ENCODE measurements at places on chromosomes 1 and 21. TPM values are rescaled to one million over a fixed set of nuclear protein-coding genes. Genes with fewer than 3 reads are reported as not detected.

The RAB25 gene
- 0.81 TPM for polyA plus RNA-seq

The OR10J1 gene
- not detected for polyA plus RNA-seq

The HNRNPR gene
- 52.2 TPM for polyA plus RNA-seq

The CLDN17 gene
- not detected for polyA plus RNA-seq

The CACNA1E gene
- polyA plus RNA-seq, result 0.10 TPM

The CD34 gene
- polyA plus RNA-seq, result not detected

The F13B gene
- polyA plus RNA-seq, result not detected

The PDPN gene
- not detected for polyA plus RNA-seq

The SMIM1 gene
- polyA plus RNA-seq, result 2.2 TPM

The MR1 gene
- polyA plus RNA-seq, result 8.5 TPM

The SLC9C2 gene
- not detected for polyA plus RNA-seq

DNA sequence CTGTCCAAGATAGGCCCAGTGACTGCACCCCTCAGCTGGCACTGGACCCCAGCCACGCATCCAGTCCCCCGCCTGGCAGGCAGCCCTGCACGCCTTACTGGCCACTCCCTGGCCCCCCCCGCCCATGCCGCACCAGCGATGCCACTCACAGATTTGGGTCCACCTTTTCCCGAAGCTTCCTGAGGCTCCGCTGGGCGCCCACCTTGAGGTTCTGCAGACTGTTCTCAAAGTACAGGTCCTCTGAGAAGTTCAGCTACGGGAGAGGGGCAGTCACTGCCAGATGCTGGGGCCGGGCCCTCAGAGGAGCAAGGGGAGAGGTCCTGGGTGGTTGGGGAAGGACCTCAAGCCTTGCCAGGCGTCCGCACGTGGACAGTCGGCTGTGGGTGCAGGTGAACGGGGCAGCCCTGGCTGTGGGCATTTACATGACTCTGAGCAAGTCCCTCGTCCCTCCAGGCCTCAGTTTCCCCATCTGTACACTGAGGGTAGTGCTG lies 8.1 kb downstream of the PRXL2B start:
- DNase-seq, result no peak

GRCh38 chr1:167746988-167747655 lies 25.3 kb downstream of the MPZL1 start:
- DNase-seq, result peak; percentile 20

- no peak for DNase-seq
Measured at GRCh38 chr1:221074332-221074731, 195.1 kb downstream of the HLX start.

GRCh38 chr1:7040969-7041695 lies 255.9 kb downstream of the CAMTA1 start:
- DNase-seq, result no peak

GRCh38 chr1:232110281-232111090 lies 483.9 kb downstream of the DISC1 start:
- no peak for DNase-seq

GRCh38 chr1:93500275-93500674 lies 52.4 kb downstream of the FNBP1L start:
- DNase-seq, result no peak

DNA sequence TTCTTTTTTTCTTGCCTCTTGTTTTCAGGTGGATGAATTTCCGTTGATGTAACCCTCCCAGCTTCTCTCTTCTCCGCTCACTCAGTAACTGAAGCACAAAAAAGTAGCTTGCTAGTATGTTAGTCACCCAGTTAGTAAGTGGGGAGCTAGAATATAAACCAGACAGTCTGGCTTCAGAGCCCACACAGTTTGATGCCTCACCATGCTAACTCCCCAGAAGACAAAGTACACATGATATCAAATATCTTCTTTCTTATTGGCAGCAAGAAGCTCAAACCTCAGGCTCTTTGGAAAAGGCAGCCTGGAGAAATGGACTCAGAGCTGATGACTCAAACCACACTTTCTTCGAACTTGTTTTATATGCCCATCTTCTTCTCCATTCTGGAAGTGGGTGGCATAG lies 187.5 kb upstream of the PLXNA2 start:
- no peak for DNase-seq

- no peak for DNase-seq
Measured at GRCh38 chr1:228940926-228941325, 205.6 kb downstream of the RHOU start.

- DNase-seq, result no peak
Measured at GRCh38 chr1:93522721-93523120, 74.8 kb downstream of the FNBP1L start.

GRCh38 chr1:159929155-159930051 lies 4.1 kb upstream of the TAGLN2 start:
- DNase-seq, result peak; percentile 27

GRCh38 chr1:6904476-6905170 lies 119.4 kb downstream of the CAMTA1 start:
- no peak for DNase-seq

GRCh38 chr1:230858918-230859729 lies 9.2 kb downstream of the C1orf198 start:
- no peak for DNase-seq

DNA sequence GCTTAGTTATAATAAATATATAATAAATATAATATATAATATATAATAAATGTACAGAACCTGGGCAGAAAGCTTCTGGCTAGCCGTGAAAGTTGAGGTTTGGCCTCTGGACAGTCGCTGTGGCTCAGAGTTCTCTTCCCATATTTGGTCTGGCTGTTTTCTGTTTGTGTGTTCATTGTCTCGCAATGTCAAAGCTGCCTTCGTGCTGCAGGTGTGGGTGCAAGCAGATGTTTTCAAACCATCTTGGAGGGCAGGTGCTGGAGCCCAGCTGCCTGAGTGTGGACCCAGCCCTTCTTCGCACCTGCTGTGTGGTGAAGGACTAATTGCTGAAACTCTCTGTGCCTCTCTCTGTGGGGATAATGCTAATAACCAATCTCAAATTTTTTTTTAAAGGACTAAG lies 3.6 kb upstream of the CSTB start:
- no peak for DNase-seq

GRCh38 chr1:31591425-31592093 lies 15.2 kb downstream of the TINAGL1 start:
- DNase-seq, result no peak

DNA sequence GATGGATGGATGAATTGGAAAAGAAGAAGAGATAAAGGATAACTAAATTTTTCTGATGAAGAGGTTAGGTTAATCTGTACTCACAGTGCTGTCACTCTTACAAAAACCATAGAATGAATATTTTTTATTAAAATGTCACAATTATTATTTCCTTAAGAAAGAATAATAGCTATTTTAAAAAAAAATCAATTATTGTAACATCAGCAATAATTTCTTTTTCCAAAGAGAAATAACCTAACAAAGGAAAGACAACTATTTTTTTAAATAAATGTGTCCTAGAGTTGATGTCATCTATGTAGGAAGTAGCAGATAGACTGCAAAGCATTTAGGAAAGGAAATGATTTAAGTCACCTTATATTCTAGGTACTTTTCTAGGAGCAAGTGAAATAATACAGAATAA lies 33.6 kb upstream of the PLPPR4 start:
- DNase-seq, result no peak

- DNase-seq, result no peak
Measured at GRCh38 chr1:231392389-231393131, 29.5 kb downstream of the EGLN1 start.

- no peak for DNase-seq
Measured at GRCh38 chr21:37837381-37837780, 78.9 kb downstream of the KCNJ6 start.

GRCh38 chr1:47449822-47450552 lies 12.1 kb downstream of the FOXD2 start:
- no peak for DNase-seq

DNA sequence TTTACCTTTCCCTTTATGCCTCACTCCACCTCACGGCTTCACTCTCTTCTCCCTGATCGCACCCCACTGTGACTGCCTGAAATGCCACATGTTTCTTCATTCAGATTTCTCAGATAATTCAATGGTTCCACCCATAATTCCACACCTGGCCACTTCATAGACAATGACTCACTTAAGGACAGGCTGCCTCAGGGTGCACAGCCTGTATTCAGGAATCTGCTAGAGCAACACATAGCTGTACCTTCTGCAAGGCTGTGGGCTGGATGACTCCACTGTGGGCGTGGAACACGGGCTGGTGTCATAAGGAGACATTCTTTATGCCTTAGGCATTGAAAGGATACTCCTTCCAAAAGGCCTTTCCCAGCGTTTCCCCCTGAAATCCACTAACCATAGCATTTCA lies 36.1 kb downstream of the L1TD1 start:
- DNase-seq, result no peak

GRCh38 chr1:180503280-180503862 lies 994 bp upstream of the ACBD6 start:
- DNase-seq, result no peak

- no peak for DNase-seq
Measured at GRCh38 chr1:3671371-3672180, 19.3 kb downstream of the TP73 start.

GRCh38 chr21:16473988-16474387 lies 744.2 kb downstream of the USP25 start:
- no peak for DNase-seq

- no peak for DNase-seq
Measured at GRCh38 chr1:66492424-66492823, 41.5 kb upstream of the SGIP1 start.

- DNase-seq, result no peak
Measured at GRCh38 chr1:18583326-18583941, 47.2 kb upstream of the PAX7 start.

GRCh38 chr1:86704458-86704971 lies at the start of gene SH3GLB1:
SH3GLB1 (plus strand) TSS chr1:86704576; CDS start chr1:86704900, 324 bp downstream.
- peak; percentile 97 for DNase-seq

GRCh38 chr1:43536864-43537358 lies 6.2 kb downstream of the PTPRF start:
- DNase-seq, result no peak

- no peak for DNase-seq
Measured at GRCh38 chr1:26364956-26365355, 7.6 kb downstream of the ZNF683 start.

- no peak for DNase-seq
Measured at GRCh38 chr21:44996501-44996921, 56.7 kb downstream of the SLX9 start.

- no peak for DNase-seq
Measured at GRCh38 chr1:74523873-74524480, 11.6 kb upstream of the LRRC53 start.

- no peak for DNase-seq
Measured at GRCh38 chr21:28144653-28145052, 848.0 kb downstream of the LTN1 start.

GRCh38 chr1:30028939-30029338 lies 694.4 kb downstream of the MATN1 start:
- no peak for DNase-seq

DNA sequence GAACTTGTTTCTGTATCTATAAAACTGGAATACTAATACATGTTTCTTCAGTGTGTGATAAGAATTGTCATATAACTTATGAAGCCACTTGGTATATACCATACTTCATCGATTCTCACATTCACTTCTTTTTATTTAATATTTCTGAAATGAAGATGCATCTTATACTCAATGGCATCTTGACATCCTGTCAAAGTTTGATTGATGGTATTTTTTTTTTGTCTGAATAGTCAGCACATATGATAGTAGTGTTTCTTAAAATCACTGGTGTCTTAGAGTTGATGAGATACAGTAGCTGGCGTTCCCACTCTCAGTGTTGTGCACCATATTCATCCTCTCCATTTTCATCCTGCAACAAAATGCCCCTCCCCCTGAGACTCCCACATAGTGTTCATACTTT lies 34.4 kb upstream of the C1orf105 start:
- no peak for DNase-seq

DNA sequence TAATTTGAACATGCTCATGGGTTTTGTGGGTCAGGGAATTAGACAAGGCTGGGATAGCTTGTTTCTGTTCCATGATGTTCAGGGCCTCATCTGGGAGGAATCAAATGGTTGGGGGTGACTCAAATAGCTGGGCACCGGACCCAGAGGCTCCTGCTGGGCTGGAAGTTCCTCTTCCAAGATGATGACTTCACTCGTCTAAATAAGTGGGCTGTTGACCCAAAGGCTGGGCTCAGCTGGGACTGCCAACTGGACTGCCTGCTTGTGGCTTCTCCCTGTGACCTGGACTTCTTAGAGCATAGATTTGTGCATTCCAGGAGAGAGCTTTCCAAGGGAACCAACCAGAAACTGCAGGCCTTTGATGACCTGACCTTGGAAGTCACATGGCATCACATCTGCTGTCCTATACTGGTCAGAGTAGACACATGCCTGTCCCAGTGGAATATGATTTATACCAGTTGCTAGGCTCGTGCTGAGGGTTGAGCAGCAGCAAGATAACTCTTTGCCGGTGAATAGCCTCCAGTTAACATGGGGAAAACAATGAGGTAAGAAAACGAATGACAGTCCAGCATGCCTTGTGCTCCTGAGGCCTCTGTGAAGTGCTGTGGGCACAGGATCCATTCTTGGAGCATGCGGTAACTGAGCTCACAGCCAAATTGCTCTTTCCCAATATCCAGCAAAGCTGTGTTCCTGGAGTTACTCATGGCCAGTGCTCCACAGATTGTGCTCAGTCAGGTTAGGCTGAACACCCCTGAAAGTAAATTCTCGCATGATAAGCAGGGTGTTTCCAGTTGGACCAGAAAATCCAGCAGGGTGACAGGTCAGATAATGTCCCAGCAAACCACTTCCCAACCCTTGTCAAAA lies 272.9 kb upstream of the TMEM51 start:
- no peak for DNase-seq

DNA sequence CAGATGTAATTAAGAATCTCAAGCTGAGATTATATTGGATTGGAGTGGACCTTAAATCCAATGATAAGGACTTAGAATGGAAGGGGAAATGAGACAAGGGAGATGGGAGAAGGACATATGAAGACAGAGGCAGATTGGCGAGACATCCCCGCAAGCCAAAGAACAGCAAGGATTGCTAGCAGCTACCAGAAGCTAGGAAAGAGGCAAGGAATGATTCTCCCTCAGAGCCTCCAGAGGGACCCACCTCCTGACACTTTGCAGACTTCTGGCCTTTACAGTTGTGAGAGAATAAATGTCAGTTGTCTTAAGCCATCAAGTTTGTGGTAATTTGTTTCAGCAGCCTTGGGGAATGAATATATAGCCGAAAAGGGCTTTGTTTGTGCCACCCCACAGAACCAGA lies 20.7 kb downstream of the METTL13 start:
- no peak for DNase-seq

DNA sequence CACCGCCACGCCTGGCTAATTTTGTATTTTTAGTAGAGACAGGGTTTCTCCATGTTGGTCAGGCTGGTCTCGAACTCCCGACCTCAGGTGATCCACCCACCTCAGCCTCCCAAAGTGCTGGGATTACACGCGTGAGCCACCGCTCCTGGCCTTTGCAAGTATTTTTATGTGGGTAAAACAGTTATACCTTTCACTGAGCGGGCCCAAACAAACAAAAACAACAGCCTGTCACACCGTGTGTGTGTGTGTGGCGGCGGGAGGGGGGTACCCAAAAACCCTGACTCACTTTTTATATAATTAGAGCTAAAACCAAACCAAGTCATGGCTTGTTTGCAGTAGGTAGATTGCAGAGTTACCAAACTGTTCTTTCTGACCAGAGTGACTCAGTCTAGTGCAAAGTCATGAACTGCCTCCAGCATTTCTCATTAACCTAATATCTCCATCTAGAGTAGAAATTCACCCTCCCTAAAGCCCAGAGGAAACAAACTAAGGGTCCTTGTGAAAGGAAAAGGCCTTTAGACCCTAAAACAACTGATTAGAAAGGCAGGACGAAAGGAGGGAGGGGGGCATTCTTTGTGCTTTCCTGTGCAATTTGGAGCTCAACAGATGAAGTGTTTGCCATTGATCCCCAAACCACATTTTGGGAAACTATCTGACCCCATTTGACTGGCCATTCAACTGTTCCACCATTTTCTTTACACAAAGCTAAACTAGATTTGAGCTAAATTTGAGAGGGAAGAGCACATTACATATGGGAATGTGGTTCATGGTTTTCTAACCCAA lies 181.0 kb downstream of the DHRS3 start:
- no peak for DNase-seq

Data from B cell (primary cell).